Neural progenitor cell (in vitro differentiated cells): ENCODE measurements at places on chromosomes 12 and 14. TPM values are rescaled to one million over a fixed set of nuclear protein-coding genes. Genes with fewer than 3 reads are reported as not detected.

DNA sequence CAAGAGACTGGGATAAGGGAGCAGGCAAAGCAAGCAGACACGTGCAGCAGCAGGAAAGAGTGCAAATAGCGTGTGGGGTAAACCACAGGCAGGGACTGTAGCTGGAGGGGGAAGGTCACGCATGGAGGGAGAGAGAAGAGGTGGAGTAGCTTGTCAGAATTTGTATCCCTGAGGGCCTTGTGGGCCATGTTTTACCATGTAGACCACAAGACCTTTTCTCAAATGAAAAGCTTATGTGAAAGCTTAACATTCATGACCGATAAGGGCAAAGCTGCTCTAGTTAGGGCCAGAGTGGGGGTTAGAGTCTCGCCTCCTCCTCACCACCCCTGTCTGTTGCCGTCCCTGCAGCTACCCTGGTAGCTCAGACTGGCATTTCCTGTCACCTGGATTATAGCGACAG, 152.9 kb upstream of the E2F7 start:
- no peaks in the 10 kb centered on the region for H3K36me3 ChIP-seq
- H3K27me3 ChIP-seq, result no peaks in the 10 kb centered on the region
- H3K27ac ChIP-seq, result no peak overlapping the region
- no peak overlapping the region for H3K4me3 ChIP-seq
- DNase-seq, result no peak

- H3K4me1 ChIP-seq, result peaks cover 66% of the 10 kb centered on the region
- no peak overlapping the region for H3K4me3 ChIP-seq
- no peak for DNase-seq
- no peaks in the 10 kb centered on the region for H3K27me3 ChIP-seq
- H3K36me3 ChIP-seq, result no peaks in the 10 kb centered on the region
These were observed 26.5 kb downstream of the NUAK1 start for GRCh38 chr12:106112145-106112821.

DNA sequence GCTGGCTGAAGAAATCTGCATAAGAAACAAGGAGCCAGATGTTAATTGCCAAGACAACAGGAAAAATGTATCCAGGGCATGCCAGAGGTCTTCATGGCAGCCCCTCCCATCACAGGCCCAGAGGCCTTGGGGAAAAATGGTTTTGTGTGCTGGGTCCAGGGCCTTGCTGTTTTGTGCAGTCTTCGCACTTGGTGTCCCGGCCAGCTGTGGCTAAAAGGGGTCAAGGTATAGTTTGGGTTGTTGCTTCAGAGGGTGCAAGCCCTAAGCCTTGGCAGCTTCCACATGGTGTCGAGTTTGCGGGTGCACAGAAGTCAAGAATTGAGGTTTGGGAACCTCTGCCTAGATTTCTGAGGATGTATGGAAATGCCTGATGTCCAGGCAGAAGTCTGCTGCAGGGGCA, 29.9 kb upstream of the CNTN1 start:
- H3K27ac ChIP-seq, result no peak overlapping the region
- H3K4me1 ChIP-seq, result no peaks in the 10 kb centered on the region
- DNase-seq, result no peak
- H3K4me3 ChIP-seq, result no peak overlapping the region
- no peaks in the 10 kb centered on the region for H3K36me3 ChIP-seq

DNA sequence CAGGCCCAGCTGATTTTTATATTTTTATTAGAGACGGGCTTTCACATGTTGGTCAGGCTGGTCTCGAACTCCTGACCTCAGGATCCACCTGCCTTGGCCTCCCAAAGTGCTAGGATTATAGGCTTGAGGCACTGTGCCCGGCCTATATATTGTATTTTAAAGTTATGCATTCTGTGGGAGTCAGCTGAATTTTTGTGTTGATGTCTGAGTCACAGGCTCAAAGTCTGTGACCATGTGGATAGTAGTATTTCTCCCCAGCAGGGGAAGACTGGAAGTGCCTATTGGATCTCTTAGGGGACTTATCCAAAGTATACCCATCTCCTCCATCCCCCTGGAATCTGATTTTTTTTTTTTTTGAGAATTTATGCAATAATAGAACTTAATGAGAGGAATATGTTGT, 43.8 kb upstream of the ATF1 start:
- no peaks in the 10 kb centered on the region for H3K4me1 ChIP-seq
- no peak overlapping the region for H3K27ac ChIP-seq
- DNase-seq, result no peak
- no peaks in the 10 kb centered on the region for H3K27me3 ChIP-seq
- H3K4me3 ChIP-seq, result no peak overlapping the region

GRCh38 chr12:121288986-121289385, 7.5 kb downstream of the CAMKK2 start:
- no peak overlapping the region for H3K27ac ChIP-seq
- H3K27me3 ChIP-seq, result no peaks in the 10 kb centered on the region
- H3K36me3 ChIP-seq, result no peaks in the 10 kb centered on the region
- no peak for DNase-seq
- peaks cover 6% of the 10 kb centered on the region for H3K4me1 ChIP-seq

DNA sequence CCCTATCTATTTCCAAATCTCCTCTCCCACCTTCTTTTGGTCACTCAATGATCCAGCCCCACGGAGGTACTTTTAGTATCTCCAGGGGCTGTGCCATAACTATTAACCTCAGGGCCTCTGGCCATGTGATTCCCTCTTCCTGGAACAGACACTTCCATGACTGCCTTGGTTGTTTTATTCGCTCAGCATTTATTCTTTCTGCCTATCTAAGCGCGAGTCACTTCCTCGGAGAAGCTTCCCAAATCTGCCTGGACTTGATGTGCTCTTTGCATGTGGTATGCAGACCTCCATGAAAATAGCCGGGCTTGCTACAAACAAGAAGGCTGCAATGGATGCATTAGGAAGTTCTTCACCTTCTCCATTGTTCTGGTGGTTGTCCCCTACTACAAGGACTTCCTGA, 939.0 kb upstream of the TMEM132C start:
- no peaks in the 10 kb centered on the region for H3K27me3 ChIP-seq
- H3K36me3 ChIP-seq, result no peaks in the 10 kb centered on the region
- DNase-seq, result no peak
- H3K4me1 ChIP-seq, result no peaks in the 10 kb centered on the region
- H3K4me3 ChIP-seq, result no peak overlapping the region
- no peak overlapping the region for H3K27ac ChIP-seq

DNA sequence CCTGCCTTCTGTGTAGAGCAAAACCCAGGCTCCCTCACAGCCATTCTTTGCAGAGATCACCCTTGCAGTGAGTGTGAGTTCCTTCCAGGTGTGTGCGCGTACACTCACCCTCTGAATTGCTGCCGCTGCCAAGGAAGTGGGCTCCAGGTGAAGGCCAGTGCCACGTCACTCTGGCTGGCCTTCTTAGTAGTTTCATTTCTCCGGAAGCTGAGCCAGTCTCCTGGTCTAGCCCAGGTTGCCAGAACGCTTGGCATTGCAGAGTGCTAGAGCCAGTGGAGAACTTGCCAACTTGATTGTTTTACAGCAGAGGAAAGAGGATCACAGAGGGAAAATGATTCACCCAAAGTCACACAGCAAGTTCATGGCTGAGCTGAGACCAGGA, 11.0 kb downstream of the CBLN3 start:
- H3K4me3 ChIP-seq, result no peak overlapping the region
- DNase-seq, result no peak
- peaks cover 43% of the 10 kb centered on the region for H3K27me3 ChIP-seq
- no peaks in the 10 kb centered on the region for H3K4me1 ChIP-seq
- no peak overlapping the region for H3K27ac ChIP-seq

DNA sequence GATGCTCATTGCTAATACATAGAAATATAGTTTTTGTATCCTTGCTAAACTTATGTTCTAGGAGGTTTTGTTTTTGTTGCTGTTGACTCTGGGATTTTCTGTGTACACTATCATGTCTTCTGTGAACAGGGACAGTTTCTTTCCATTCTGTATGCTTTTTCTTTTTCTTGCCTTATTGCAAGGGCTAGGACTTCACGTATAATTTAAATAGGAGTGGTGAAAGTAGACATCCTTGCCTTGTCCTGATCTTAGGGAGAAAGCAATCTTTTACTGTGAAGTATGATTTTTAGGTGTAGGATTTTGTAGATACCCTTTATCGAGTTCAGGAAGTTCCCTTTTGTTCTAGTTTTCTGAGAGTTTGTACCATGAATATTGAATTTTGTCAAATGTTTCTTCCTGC, 1.5 kb upstream of the EIF2B2 start:
- no peak overlapping the region for H3K27ac ChIP-seq
- no peaks in the 10 kb centered on the region for H3K27me3 ChIP-seq
- DNase-seq, result no peak

- H3K4me3 ChIP-seq, result no peak overlapping the region
- DNase-seq, result peak; percentile 50
- no peaks in the 10 kb centered on the region for H3K4me1 ChIP-seq
- no peaks in the 10 kb centered on the region for H3K36me3 ChIP-seq
These were observed 202.7 kb downstream of the PRKD1 start for GRCh38 chr14:29724991-29725390.

- no peaks in the 10 kb centered on the region for H3K36me3 ChIP-seq
- no peak overlapping the region for H3K4me3 ChIP-seq
- H3K4me1 ChIP-seq, result no peaks in the 10 kb centered on the region
- peaks cover 83% of the 10 kb centered on the region for H3K27me3 ChIP-seq
These were observed 7.7 kb upstream of the NFATC4 start for GRCh38 chr14:24360281-24360680.

DNA sequence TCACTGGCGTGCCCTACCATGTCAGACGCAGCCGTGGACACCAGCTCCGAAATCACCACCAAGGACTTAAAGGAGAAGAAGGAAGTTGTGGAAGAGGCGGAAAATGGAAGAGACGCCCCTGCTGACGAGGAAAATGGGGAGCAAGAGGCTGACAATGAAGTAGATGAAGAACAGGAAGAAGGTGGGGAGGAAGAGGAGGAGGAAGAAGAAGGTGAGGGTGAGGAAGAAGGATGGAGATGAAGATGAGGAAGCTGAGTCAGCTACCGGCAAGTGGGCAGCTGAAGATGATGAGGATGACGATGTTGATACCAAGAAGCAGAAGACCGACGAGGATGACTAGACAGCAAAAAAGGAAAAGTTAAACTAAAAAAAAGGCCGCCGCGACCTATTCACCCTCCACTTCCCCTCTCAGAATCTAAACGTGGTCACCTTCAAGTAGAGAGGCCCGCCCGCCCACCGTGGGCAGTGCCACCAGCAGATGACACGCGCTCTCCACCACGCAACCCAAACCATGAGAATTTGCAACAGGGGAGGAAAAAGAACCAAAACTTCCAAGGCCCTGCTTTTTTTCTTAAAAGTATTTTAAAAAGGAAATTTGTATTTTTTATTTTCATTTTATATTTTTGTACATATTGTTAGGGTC, 13.2 kb downstream of the TRIP11 start:
- no peak for DNase-seq
- H3K27me3 ChIP-seq, result no peaks in the 10 kb centered on the region
- no peaks in the 10 kb centered on the region for H3K4me1 ChIP-seq
- H3K27ac ChIP-seq, result no peak overlapping the region

DNA sequence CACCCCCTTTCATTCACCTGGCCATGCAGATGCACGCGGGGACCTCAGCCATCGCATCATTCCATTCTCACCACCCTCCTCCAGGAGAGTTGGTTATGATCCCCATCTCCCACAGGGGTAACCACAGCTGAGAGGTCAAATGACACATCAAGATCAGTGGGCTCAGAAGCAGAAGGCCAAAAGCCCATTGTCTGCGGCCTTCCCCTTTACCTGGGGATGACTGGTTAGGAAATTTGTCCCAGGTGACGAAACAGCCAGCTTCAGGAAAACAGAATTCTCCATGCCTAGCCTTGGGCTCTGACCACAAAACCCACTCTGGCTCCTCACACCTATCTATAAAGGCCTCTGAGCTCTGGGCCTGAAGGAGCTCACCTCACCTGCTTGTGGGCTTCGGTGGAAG, 36.1 kb downstream of the ZFP36L1 start:
- no peaks in the 10 kb centered on the region for H3K36me3 ChIP-seq
- H3K4me1 ChIP-seq, result no peaks in the 10 kb centered on the region
- H3K27me3 ChIP-seq, result no peaks in the 10 kb centered on the region
- H3K4me3 ChIP-seq, result no peak overlapping the region
- no peak for DNase-seq
- no peak overlapping the region for H3K27ac ChIP-seq

- no peaks in the 10 kb centered on the region for H3K27me3 ChIP-seq
- no peaks in the 10 kb centered on the region for H3K36me3 ChIP-seq
- no peak overlapping the region for H3K27ac ChIP-seq
- no peaks in the 10 kb centered on the region for H3K4me1 ChIP-seq
- DNase-seq, result no peak
These were observed 88.5 kb downstream of the LGMN start for GRCh38 chr14:92659765-92660561.

DNA sequence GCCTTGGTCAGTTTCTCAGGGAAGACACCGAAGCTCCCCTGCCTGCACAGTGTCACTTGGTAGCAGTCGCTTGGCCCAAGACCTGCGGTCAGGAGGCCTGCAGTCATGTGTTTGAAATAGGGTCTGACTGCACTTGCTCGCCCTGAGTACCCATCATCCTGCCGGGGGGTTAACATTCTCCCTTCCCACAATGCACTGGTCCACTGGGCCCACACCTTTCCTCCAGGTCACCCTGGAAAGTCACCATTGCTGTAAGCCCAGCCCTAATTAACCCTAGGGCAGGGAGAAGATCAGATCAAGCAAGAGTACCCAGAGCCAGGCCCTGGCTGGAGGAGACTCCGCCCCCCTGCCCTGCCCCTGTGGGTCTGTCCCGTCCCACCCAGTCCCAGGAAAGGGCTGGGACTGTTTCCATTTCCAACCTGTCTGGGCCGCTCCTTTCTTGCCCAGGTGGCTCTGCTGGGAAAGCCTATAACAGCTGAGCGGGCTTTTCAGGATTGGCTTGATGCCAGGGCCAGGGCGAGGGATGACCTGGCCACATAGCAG, 87.1 kb downstream of the ZFP36L1 start:
- H3K4me1 ChIP-seq, result no peaks in the 10 kb centered on the region
- H3K27ac ChIP-seq, result no peak overlapping the region
- H3K4me3 ChIP-seq, result no peak overlapping the region
- H3K36me3 ChIP-seq, result no peaks in the 10 kb centered on the region
- DNase-seq, result no peak
- H3K27me3 ChIP-seq, result no peaks in the 10 kb centered on the region

Gene PCED1B
- total RNA-seq, result 0.25 and 3.1 TPM in 2 replicates

Gene RASSF9
- 0.06 TPM in 1 of 2 replicates, not detected in the other for total RNA-seq

Gene CMA1
- not detected in 2 replicates for total RNA-seq

Gene ACSS3
- total RNA-seq, result 22.9 and 26.5 TPM in 2 replicates

Gene LMO3
- total RNA-seq, result 39.1 and 54.3 TPM in 2 replicates

Gene SMIM41
- not detected in 2 replicates for total RNA-seq

Gene KRT77
- total RNA-seq, result 0.47 TPM in 1 of 2 replicates, not detected in the other

Gene FAM234B
- 20.8 and 23.1 TPM in 2 replicates for total RNA-seq

Gene GYS2
- total RNA-seq, result not detected in 2 replicates

Gene ASB2
- 0.62 TPM in 1 of 2 replicates, not detected in the other for total RNA-seq
